ENCODE measurements at places on chromosomes 16 and 17.

DNA sequence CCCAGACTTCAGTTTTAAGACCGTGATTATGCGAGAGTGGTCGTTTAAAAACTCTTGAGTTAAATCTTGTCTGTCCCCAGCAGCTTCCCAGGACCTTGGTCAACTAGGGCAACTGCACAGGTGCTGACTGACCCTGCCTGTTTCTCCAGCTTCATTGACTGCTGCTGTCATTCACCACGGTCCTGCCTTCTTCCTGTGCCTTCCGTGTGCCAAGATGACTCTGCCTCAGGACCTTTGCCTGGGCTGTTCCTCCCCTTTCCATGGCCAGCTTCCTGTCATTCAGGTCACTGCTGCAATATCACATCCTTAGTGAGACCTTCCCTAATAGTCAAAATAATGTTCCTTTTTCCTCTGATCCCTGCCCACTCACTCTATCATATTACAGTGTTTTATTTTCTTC, 3.9 kb downstream of the KIAA0513 start:
- DNase-seq, result no peak

- DNase-seq, result no peak
Observed at GRCh38 chr16:83789642-83790401, 18.0 kb upstream of the HSBP1 start.

- DNase-seq, result no peak
Observed at GRCh38 chr17:1379208-1379929, 20.7 kb downstream of the YWHAE start.

GRCh38 chr16:76360404-76360803, 83.2 kb downstream of the CNTNAP4 start:
- DNase-seq, result no peak

- no peak for DNase-seq
Observed at GRCh38 chr16:51815523-51815922, 664.5 kb upstream of the SALL1 start.

Measured in right cardiac atrium (tissue), 5 donors.